ENCODE measurements at places on chromosomes 11 and 22.

DNA sequence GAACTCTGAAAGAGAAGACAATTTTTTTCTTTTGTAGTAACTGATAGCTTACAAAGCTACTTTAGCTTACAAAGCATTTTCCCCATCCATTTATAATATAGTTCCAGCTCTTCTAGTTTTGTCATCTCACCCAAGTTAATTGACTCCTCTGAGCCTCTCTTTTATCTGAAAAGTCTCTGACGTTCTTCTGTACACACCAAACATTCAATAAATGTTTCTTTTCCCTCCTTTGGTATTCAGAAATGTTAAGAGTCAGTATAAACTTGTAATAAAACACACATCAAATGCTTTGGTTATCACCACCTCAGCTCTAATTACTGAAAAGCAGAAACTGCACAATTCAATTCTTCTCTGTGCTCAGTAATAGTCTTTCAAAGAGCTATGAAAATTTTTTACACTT, 5.9 kb downstream of the CCDC90B start:
- DNase-seq = no peak

DNA sequence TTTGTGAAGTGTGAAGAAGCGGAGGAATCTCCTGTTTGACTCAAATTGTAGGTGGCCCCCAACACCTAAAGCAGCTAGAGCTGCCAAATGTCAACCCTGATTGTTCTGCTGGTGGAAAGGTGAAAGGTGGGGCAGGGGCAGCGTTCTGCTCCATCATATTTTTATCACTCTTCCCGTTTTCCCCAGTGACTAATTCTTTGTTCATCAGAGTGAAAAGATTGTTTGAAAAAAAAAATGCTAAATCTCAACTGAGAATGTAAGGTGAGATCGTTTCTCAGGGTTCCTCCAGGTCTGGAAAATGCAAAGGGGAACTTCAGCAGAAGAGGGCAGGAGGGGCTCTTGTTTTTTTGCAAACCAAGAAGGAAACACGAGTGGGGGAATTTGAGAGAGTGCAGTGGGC, 137.7 kb downstream of the MN1 start:
- DNase-seq = no peak

GRCh38 chr11:108895579-108896480, 231.0 kb downstream of the DDX10 start:
- DNase-seq = peak; percentile 53

DNA sequence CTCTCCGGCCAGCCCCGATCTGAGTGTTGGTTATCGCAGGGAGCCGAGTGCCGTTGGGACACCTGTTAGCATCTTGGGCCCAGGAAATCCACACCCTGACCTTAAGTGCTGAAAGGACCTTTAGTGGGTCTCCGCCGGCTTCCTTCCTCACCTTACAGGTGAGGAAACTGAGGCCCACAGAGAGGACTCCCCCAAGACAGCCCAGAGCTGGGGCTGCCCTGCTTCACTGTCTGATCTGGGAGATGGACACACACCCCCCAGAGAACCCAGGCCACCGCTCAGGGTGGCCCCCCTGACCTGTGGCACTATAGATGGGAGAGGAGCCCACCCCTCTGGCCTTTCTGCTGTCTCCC, 73.6 kb downstream of the FBLN1 start:
- DNase-seq = no peak

GRCh38 chr11:77668760-77669159, 31.2 kb upstream of the CLNS1A start:
- DNase-seq = no peak

- no peak for DNase-seq
Observed at GRCh38 chr11:121767433-121767832, 314.7 kb upstream of the SORL1-AS1 start.

GRCh38 chr22:40678493-40679248, 613 bp upstream of the MCHR1 start:
- DNase-seq = no peak

GRCh38 chr22:43213051-43213450, 26.1 kb upstream of the TTLL12 start:
- DNase-seq = no peak

- DNase-seq = no peak
Observed at GRCh38 chr11:108142304-108142703, 20.9 kb downstream of the ACAT1 start.

DNA sequence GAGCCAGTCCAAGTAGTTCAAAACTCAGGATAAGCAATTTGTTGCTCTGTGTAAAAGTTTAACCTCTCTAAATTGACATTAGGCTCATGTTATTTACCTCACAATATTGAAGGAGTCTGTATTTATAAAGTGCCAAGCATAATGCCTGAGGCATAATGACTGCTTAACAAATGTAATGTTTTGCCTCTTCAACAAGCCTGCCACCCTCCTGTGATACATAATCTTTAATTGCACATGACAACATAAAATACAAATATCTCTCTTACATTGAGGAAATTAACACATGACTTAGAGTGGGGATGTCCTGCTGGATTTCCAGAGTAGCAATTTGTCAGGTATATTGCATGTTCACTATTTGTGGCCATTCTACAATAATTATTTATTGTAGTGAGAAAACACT, 469.2 kb upstream of the ANO5 start:
- no peak for DNase-seq

GRCh38 chr11:96567667-96568066, 177.9 kb downstream of the JRKL start:
- DNase-seq = no peak

- DNase-seq = no peak
Observed at GRCh38 chr11:20483931-20484330, 96.4 kb downstream of the PRMT3 start.

- DNase-seq = no peak
Observed at GRCh38 chr11:113632981-113633380, 73.1 kb downstream of the TMPRSS5 start.

- DNase-seq = no peak
Observed at GRCh38 chr22:29125844-29126243, 53.0 kb downstream of the KREMEN1 start.

DNA sequence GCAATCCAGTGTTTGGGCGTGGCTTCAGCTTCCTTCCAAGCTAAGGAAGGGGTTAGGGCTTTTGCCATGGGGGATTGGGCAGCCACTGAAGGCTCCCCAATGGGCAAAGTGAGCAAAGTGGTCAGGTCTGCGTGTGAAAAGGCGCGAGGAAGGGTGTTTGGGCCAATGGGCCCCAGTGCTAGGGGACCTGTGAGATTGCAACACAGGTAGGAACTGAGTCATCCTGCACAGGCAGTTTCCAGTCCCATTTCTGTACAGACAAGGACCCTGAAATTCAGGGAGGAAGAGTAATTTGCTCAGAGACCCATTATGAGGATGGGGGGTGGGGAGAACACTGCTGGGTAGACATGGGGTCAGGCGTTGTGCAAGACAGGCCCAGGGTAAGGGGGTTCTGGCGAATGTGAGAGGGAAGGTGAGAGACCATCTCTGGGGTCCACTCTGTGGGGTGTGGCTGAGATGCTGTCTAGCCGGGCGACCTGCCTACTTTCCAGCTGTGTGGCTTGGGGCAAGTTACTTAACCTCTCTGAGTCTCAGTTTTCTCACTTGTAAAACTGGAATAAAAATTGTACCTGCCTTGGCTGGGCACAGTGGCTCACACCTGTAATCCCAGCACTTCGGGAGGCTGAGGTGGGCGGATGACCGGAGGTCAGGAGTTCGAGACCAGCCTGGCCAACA, 7.3 kb downstream of the CCDC88B start:
- DNase-seq = no peak

- no peak for DNase-seq
Observed at GRCh38 chr11:75813622-75814039, 1.4 kb upstream of the UVRAG start.

- no peak for DNase-seq
Observed at GRCh38 chr11:19670030-19670791, 42.4 kb upstream of the NAV2 start.

GRCh38 chr11:133981156-133981555, 24.4 kb upstream of the IGSF9B start:
- no peak for DNase-seq

GRCh38 chr22:38565441-38565840, 4.5 kb downstream of the DMC1 start:
- no peak for DNase-seq

- no peak for DNase-seq
Observed at GRCh38 chr11:114801773-114802172, 123.4 kb downstream of the NXPE2 start.

DNA sequence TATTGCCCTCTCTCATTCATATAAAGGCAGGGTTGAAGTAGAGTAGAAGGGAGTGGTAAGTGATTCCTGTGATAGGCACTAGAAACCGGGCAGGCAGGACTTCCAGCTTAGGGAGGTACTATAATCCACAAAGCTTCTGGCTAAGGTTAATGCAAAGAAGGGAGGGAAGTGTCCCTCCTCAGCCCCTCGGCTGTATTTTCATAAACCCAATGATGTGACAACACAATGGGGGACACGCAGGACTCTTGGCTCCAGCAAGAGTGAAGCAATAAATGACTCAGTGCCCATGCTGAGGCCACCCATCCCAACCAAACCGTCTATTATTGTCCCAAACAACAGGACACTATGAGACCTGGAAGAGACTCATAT, 90.7 kb downstream of the ETS1 start:
- no peak for DNase-seq

- DNase-seq = no peak
Observed at GRCh38 chr11:43459246-43459645, 100.5 kb downstream of the TTC17 start.

GRCh38 chr11:13013054-13013488, 4.0 kb downstream of the RASSF10 start:
- no peak for DNase-seq

DNA sequence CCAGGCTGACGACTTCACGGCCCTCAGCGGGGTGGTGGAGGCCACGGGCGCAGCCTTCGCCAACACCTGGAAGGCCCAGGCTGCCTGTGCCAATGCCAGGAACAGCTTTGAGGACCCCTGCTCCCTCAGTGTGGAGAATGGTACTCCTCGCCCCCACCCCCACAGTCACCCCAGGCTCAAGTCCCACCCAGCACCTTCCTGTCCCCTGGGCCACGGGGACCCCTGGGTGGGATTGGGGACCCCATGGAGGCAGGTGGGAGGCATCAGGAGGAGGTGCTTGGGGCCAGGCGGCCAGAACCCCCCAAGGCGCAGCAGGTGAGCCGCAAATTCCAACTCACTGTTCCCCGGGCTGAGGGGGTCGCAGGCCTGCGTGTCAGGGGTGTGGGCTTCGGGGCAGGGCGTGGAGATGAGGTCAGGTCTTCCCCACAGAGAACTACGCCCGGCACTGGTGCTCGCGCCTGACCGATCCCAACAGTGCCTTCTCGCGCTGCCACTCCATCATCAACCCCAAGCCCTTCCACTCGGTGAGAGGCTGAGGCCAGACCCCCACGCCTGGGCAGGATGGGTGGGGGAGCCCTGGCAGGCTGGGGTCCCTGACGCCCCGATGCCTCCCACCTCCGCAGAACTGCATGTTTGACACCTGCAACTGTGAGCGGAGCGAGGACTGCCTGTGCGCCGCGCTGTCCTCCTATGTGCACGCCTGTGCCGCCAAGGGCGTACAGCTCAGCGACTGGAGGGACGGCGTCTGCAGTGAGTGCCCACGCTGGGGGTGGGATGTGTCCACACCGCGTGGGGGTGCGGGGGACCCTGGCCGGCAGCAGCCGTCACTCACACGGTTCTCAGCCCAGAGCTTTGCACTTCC, 9.4 kb downstream of the MUC5B start:
- DNase-seq = no peak

GRCh38 chr11:60902625-60903024, 3.8 kb downstream of the PRPF19 start:
- DNase-seq = no peak

DNA sequence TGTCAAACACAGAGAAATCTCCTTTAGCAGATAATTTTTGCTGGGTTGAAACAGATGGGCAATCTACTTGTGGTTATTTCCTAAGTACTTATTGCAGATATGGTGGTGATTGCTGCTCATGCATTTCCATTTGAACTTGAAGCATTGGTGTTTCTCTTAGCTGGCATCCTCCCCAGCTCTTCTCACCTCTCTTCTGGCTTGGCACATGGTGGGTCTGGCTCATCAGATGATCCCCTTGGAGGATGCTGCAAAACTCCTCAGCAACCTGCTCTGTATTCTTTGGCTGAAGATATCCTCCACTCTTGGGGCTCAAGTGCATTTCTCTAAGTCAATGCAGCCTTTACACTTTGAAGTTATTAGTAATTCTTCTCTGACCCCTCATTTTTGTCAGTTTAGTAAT, 87.3 kb upstream of the MYO18B start:
- no peak for DNase-seq

DNA sequence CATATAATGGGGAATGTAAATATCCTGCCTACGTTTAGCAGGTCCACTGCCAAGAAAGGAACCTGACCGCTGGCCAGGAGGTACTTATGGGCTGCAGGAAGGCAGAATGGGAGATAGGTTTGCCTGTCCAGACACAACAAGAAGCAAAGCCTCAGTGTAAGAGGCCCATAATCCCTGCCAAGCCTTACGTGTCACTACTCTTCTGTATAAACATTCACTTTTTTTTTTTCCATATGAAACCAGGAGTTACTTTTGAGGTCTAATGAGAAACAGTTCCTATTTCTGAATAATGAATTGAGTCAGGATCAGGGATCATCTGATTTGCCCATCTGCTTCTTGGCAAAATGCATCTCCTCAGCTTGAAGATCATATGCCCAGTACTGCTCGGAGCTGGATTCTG, 230.2 kb downstream of the NTM start:
- no peak for DNase-seq

- DNase-seq = no peak
Observed at GRCh38 chr11:117020869-117021564, 77.2 kb downstream of the SIK3 start.

- no peak for DNase-seq
Observed at GRCh38 chr11:18314784-18315523, 7.0 kb downstream of the HPS5 start.

DNA sequence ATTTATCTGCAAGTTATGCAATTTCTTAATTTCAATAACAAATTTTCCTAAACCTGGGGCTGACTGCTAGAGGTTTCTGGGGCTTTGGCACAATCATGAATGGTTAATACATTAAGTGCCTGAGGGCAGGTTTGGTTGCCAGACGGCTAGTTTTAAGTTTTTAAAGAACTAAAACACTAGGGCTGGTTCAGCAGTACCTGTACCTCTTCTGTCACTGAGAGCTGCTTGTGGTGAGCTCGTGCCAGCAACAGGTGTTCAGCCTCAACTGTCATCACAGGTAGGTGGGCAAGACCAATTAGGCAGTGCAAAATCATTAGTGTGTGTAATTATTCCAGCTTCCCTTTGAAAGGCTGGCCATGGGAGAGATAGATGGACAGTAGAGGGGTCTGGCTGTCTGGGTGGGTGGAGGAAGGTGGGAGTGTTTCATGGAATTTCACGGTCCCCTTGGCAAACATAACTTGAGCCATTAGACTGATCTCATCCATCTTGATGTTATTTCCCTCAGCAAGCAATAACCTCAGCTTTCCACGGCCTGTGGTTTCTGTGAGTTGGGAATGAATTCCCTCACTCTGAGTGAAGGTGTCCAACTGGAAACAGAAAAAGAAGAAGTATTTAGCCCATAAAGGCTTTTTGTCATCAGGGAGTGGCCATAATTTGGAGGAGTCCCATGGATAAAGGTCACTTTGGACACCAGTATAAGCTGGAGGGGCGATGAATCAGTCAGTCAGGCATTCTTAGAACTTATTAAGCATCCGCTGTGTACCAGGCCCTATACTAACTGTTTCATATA, 114.8 kb downstream of the SNX19 start:
- DNase-seq = peak; percentile 19

All from HFF-Myc (cell line).